ENCODE measurements at places on chromosomes 11 and 22. TPM values are rescaled to one million over a fixed set of nuclear protein-coding genes. Genes with fewer than 3 reads are reported as not detected.

Gene IL18
- total RNA-seq, result 0.59 TPM

Gene NEU3
- total RNA-seq, result 5.9 TPM

Gene CCDC73
- total RNA-seq, result not detected

Gene PHOX2A
- not detected for total RNA-seq

Gene SLC5A4
- total RNA-seq, result not detected

Gene ARHGEF17
- 33.1 TPM for total RNA-seq

Gene SLC6A5
- not detected for total RNA-seq

Gene VPS26B
- 29.0 TPM for total RNA-seq

Gene SESN3
- total RNA-seq, result 3.9 TPM

Gene MAJIN
- not detected for total RNA-seq

Gene FLRT1
- under 0.01 TPM for total RNA-seq

Gene OR8G1
- not detected for total RNA-seq

Gene SERPIND1
- total RNA-seq, result not detected

Gene UCP3
- 0.30 TPM for total RNA-seq

Gene CEND1
- 3.9 TPM for total RNA-seq

Gene DRD2
- not detected for total RNA-seq

Gene FOLR3
- total RNA-seq, result not detected

Gene TOLLIP
- total RNA-seq, result 27.8 TPM

Gene RFPL2
- not detected for total RNA-seq

Gene RASGRP2
- total RNA-seq, result 0.15 TPM

Gene OPCML
- not detected for total RNA-seq
